ENCODE measurements at places on chromosomes 11 and 22.

GRCh38 chr22:32546496-32546895, 71.9 kb downstream of the FBXO7 start:
- no peak for DNase-seq

DNA sequence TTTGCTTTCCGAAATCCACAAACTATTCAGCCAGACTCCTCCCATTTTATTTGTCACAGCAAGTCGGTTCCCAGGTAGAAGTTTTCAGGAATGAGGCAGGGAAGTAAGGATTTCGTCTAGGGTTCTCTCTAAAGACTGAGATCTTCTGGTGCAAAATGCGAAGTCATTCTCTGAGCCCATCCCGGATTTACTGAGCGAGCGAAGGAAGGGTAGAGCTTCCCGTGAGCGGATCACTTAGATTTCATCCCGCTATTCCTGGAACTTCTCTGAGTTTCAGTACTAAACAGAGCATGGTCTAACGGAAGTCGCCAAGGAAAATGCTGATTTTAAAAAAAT, 3.1 kb upstream of the CALCA start:
- DNase-seq: no peak

DNA sequence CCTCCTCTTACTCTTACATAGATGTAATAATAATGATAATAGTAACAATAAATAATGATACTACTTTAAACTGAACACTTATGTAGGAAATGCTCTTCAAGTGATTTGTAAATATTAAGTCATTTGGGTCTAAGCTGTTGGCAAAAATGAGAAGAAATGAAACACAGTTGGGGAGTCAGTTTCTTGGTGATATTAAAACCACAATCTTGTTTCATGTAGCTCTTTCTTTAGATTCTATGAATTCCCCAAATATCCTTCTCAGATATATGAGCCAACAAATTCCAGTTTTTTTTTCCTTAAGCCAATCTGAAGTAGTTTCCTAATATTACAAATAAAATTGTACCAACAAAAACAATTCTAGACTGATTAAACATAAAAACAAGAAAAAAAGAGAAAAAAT, 1115.6 kb upstream of the CNTN5 start:
- no peak for DNase-seq

- no peak for DNase-seq
Observed at GRCh38 chr11:76704171-76704948, 33.8 kb upstream of the LRRC32 start.

- no peak for DNase-seq
Observed at GRCh38 chr11:66293777-66294625, 2.3 kb downstream of the TMEM151A start.

DNA sequence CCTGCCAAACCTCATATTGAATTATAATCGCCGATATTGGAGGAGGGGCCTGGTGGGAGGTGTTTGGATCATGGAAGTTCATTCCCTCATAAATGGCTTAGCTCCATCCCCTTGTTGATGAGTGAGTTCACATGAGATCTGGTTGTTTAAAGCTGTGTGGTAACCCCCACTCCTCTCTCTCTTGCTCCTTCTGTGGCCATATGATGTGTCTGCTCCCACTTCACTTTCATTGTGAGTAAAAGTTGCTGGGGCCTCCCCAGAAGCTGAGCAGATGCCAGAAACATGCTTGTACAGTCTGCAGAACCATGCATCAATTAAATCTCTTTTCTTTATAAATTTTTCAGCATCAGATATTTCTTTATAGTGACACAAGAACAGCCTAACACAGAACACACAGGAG, 929.0 kb upstream of the FAT3 start:
- DNase-seq: no peak

GRCh38 chr11:80321786-80322185, 881.0 kb upstream of the TENM4 start:
- DNase-seq: no peak

- DNase-seq: no peak
Observed at GRCh38 chr11:61082062-61082870, 20.0 kb upstream of the CD5 start.

DNA sequence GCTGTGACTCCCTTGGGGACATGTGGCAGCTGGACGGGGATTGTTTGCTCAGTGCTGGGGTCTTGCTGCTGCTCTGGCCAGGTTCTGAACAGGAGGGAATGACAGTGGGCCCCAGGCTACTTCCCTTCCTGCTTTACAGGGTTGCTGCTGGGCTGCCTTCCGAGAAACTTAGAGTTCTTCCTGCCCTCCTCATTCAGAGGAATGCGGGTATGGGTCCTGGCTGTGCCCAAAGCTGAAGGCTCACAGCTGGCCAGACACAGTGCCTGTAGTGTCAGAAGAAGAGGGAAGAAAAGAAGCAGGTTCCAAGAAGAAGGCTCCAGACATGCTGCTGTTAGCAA, 108.3 kb upstream of the PARVA start:
- no peak for DNase-seq

DNA sequence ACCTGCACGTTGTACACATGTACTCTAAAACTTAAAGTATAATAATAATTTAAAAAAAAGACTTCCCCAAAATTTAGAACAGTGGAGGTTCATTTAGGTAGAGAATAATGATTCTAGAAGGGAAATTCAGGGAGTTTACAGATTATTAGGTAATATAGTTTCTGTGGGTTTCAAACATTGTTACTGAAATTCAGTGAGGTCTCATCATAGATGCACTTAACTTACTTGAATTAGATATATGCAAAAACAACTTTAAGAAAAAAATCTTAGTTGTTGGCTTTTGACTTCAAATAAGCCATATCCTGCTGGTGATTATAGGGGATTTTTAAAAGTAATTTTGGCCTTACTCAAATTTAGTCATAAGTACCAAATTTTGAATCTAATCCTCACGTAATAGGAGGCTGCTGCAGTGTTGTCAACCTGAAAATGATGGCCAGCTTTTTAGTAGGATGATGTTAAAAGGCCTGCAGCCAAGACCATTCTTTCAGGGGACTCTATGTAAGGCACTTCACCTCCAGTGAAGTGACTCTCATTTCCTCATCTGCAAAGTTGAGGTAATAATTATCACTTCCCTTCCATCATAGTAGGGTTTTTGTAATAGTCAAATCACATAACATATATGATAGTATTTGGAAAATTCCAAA, 42.5 kb upstream of the KCNA4 start:
- DNase-seq: no peak

DNA sequence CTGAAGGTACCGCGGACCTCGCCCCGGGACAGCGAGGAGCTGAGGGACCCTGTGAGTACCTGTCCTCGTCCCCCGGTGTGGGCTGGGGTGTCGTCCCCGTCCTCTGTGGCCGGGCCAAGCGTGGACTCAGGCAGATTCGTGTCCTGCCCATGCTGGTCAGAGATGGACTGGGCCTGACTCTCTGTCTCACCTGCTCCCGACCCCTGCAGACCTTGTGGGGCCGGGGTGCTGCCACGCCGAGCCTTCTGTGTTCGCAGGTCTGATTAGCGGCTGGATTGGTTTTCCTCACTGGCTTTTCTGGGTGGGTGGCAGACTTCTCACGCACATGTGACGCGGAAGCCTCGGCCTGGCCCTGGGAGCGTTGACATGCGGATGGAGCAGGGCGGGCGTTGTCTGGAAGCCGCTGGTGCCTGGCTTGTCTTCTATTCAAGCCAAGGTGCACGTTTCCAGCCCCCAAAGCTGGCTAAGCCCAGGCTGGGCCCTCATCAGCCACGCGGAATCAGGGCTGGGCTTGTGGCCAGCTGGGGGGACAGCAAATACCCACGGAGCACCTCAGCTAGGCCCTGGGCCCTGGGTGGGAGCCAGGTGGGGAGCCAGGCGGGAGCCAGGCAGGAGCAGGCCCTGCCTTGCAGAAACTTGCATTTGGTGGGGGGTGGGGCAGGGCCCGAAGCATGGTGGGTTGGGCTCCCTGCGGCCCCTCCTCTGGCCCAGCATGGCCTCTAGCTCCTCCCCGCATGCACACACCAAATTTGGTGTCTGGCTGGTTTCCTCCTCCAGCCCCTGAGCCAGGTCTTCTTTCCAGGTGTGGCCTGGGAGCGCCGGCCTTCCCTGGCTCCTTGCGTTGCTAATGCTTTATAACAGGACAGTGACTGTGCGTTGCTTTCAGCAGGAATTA, 7.0 kb downstream of the GRAMD4 start:
- DNase-seq: no peak

GRCh38 chr11:70826541-70827335, 425.6 kb downstream of the SHANK2 start:
- DNase-seq: no peak

GRCh38 chr11:64787526-64788320, 9.4 kb upstream of the SF1 start:
- DNase-seq: no peak

DNA sequence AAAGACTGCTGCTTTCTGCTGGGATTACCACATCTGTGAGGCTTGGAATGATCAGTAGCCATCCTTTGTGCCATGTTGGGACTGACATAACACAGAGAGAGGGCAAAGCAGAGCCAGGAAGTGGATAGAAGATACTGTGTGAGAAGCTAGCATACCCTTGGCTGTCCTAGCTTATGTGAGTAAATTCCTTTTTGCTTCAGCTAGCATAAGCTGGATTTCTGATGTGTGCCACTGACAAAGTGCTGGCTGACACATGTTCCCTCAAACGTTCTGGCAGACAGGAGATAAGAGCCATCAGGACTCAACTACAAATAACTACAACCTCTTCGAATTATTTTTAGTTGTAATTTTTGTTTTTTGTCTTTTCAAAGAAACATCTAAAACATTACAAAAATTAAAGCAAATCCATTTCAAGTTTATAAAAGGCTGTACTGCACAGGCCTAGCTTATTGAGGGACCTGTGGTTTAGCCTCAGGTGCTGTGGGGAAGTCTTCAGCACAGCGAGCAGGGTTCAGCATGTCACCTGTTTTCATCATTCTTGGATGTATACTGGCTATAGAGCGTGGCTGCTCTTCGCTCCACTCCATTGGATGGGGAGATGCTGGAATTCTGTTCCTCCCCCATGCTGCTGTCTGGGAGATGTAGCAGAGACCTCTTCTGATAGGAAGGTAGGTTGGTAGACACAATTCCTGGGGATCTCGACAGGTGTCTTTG, 120.9 kb downstream of the SWAP70 start:
- DNase-seq: no peak

DNA sequence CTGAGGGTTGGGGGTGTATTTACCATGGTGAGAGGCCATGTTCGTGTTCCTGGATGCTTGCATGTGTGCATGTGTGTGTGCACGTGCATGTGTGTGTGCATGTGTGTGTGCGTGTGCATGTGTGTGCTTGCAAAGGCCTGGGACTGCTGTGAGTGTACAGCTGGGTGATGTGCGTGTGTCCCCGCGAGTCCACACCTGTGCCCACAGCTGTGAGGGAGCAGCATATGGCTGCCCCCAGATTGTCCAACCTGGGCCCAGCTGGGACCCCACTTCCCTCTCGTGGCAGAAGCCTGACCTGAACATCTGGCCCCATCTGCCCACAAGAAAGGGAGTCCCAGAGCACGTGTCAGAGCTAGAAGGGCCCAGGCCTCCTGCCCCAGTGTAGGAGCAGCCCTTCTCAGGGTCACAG, 8.4 kb upstream of the CD248 start:
- DNase-seq: no peak

- no peak for DNase-seq
Observed at GRCh38 chr22:22995166-22995565, 75.2 kb upstream of the GNAZ start.

DNA sequence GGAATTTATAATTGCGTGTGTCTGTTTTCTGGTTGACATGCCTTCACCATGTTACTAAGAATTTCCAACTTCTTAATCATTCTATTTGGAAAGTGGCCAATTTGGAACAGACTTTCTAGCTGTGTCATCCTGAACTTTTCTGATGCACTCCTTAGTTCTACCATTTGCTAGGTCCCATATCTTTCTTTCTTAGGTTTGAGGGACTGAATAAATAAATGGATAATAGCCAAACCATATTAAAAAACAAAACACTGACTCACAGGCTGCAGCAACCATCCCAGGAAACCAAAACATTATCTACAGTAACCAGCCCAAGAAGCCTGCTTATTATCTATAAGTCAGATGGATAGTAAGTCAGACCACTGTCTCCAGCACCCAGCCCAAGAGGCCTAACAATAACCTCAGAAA, 57.5 kb upstream of the PLET1 start:
- peak; percentile 84 for DNase-seq

- DNase-seq: no peak
Observed at GRCh38 chr22:28115426-28115825, 196.4 kb upstream of the PITPNB start.

DNA sequence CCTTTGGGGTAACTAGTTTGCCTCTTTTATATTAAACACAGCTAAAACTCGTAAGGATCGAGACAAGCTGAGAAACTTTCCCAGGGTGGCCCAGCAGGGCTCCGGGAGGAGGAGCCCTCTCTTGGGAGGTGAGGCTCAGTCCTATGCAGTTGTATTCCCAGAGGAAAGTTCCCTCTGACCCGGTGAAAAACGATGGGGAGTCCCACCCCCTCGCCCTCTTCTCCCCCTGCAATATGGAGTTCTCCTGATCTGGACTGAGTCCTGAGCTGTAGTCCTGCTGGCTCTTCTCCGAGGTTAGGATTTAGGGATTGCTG, 1.3 kb downstream of the NTM start:
- no peak for DNase-seq

DNA sequence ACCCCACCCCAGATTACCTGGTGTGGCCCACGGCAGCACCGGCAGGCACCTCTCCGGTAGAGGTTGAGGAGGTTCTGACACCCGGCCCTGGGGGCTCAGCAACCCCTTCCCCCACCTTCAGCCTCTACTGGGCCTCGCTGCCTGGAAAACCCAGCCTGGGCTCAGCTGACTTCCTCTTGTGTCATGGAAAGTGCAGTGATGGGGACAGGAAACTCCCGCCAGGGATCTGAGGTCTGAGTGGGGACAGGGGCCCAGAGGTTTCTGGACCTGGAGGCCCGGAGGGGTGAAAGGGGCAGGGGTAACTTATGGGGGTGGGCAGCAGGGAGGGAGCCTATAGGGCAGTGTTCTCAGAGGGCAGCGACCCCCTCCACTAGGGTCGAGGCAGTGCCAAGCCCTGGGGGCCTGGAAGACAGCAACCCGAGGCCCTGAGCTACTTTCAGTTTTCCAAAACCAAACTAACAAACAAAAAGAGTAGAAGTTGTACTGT, 10.0 kb upstream of the CD5 start:
- no peak for DNase-seq

DNA sequence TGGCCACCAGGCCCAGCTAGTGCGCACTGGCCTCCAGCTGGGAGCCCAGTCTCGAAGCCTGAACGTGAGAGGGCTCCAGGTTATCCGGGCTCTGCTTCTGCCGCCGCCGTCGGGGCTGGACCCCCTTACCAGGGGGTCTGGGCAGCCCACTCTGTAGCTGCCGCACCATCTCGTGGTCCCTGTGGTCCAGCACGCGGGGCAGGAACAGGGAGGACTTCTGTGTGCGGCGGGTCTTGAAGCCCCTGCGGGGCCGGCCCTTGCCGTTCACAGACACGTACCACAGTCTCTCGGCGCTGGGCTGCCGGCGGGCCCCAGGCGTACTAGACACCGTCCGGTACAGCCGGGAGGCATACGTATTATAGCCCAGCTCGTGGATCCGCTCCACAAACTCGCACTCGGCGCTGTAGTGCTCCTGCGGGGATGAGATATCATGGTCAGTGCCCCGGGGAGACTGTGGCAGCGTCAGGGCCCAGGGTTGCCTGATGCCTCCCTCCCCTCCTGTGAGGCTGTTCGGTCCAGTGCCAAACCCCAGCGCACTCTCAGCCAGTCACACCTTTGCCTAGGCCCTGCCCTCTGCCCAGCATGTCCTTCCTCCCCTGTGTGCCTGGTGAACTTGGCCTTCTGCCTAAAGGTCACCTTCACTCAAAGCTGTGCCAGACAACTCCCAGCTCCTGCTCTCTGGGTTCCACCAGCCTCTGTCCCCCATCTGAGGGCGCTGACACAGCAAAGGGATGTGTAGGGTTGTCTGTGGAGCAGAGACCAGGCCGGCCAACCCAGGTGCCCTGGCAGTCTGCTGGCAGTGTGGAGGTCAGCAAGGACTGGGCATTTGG, 8.7 kb downstream of the FGF3 start:
- DNase-seq: no peak

- no peak for DNase-seq
Observed at GRCh38 chr22:45968003-45968650, 8.8 kb downstream of the WNT7B start.

All from AG04449 (cell line).